ENCODE measurements at places on chromosomes 4 and X.

- DNase-seq: peak; percentile 13
These were observed 240.2 kb upstream of the F9 start for GRCh38 chrX:139290310-139290709.

DNA sequence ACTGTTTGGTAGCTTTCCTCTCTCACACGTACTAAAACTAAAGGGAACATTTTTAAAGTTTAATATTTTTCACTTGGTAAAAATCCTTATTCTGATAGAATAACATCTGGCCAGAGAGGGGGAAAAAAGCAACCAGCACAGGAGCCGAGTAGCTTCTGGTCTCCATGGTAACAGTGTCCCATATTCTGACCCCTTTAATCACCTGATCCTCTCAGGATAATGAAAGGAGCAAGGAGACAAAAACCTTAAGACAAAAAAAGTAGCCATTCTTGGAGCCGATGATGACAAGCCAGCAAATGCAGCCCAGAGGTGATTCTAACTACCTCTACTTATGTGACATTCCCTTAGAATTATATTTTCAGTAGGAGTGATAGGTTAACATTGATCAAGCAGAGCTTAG is 126.6 kb downstream of the SLC39A8 start:
- no peak for DNase-seq

GRCh38 chr4:95118497-95118896 is 360.7 kb downstream of the BMPR1B start:
- no peak for DNase-seq

DNA sequence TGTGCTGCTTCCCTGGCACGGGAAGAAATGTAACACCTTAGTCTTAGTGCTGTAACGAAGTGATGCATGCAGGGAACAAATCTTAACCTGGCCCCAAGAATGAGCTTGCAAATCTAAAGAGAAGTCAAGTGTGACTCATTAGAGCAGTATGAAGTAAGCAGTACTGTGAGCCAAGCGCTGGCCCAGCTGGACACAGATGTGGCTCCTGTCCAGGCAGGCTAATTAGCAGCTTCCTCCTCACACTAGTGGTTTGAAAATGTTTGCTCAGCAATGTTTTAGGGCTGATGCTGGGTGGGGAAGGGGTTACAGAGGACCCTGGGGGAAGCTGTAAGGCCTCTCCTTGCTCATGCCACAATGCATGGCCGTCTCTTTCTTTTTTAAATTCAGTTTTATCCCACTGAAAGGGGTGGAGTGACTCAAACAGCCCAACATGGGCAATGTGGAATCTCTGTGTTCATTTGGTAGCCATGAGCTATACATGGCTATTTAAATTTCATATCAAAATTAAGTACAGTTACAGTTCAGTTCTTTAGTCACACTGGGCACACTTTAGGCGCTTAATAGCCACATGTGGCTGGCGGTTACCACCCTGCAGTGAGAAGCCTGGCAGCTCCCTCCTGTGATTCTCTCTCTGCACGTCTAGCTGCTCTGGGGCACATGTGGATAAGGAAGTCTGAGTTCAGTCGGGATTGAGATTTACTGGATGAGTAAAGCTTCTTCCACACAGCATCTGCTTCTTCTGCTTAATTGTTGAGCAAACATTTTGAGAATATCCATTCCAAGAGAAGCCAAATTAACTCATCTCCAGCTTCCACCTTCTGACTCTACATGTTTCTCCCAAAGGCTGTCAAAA is 48.8 kb downstream of the MAP7D2 start:
- peak; percentile 79 for DNase-seq

Measured in HCEC 1CT (cell line).